Stimulated activated CD4-positive, alpha-beta T cell treated with anti-CD3 and anti-CD28 coated beads, Interleukin-15, amount 100 ng/mL, for 48 hours (primary cell): ENCODE measurements at places on chromosomes 1 and 21.
A peak's percentile ranks its signal among the peaks of the same experiment; 100 is the strongest.

- DNase-seq: no peak
Observed at GRCh38 chr1:246784621-246785493, 60.6 kb downstream of the SCCPDH start.

DNA sequence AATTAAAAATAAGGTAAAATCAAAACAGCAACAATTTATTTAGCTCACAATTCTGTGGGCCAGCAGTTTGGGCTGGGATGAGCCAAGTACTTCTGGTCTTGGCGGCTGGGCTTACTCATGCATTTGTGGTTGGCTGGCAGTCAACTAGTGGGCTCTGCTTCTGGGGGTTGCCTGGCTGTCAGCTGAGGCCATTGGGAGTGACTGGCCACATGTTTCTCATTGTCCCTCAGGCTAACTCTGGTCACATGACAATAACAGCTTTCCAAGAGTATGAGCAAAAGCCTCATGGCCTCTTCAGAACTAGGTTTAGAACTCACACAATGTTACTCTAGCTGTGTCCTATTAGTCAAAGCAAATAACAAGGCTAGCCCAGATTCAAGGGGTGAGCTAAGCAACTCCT lies 15.6 kb upstream of the CHIA start:
- DNase-seq: peak; percentile 36

DNA sequence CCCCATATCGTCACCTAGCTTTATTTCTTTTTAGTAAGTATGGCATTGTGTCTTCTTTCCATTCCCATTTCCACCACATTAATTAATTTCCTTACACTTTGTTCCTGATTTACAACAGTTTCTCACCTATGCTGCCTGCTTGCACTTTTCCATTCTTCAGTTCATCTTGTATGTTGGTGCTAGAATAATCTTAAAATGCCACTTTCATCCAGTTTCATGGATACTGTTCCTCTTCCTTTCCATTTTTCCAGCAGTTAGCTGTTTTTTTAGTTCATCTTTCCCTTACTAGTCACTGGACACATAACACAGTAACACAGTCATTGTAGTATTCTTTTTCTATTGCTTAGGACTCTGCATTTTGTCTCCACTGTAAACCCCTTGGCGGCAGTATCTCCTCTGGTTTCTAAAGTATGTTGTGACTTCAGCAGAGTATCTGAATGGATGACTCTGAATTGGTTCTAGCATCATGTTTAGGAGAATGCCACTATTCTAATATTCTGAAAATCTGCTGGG lies 2.1 kb downstream of the CDC7 start:
- DNase-seq: no peak

- DNase-seq: no peak
Observed at GRCh38 chr1:11379851-11380250, 99.1 kb upstream of the DISP3 start.

- no peak for DNase-seq
Observed at GRCh38 chr1:169483500-169483966, 2.2 kb downstream of the SLC19A2 start.
